Stimulated activated memory B cell treated with anti-CD40 and anti-IgM and Interleukin-4, amounts not matched to agents 10 μg/mL and 1 μg/mL and 100 μg/mL, for 72 hours (primary cell): ENCODE measurements at places on chromosomes 2 and 18.

DNA sequence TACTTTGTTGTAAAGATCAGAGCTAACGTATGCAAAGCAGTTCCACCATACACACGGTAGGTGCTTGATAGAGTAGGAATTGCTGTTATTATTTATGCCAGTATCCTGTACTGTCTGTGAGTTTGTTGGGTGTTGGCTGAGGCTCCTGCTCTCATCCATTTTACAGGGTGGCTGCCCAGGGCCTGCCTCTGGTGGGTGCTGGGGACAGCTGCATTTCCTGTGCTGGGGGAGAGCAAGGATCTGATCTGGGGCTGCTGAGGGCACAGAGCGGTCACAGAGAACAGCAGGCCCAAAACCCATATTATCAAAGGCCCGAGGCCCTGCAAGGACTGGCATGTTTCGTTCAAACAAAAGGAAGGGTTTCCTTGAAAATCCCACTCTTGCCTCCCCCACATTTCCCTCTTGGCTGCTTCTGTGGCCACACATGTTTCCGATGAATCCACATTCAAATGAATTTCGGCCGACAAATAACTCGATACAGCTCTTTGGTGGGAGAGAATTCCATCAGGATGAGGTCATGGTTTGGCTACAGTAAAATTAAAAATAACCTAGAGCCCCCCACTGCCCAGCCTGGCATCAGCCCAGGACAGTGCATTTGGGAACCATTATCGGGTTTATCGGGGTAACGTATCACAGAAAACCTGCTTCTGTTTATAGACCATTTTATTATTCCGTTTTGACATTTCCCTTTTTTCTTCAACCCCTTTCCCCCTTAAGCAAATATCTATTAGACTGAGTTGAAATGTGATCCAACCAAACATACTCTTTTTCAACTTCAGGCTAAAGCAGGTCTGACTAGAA is 143.4 kb downstream of the CYRIA start:
- ATAC-seq = no peak

GRCh38 chr18:55534547-55534946 is 53.4 kb downstream of the TCF4 start:
- no peak for ATAC-seq

GRCh38 chr2:170817093-170818035 is 677 bp downstream of the GAD1 start:
- no peak for ATAC-seq

- ATAC-seq = no peak
Measured at GRCh38 chr18:23635283-23636070, 27.2 kb downstream of the ANKRD29 start.
